ENCODE measurements at places on chromosomes 5 and 9.

DNA sequence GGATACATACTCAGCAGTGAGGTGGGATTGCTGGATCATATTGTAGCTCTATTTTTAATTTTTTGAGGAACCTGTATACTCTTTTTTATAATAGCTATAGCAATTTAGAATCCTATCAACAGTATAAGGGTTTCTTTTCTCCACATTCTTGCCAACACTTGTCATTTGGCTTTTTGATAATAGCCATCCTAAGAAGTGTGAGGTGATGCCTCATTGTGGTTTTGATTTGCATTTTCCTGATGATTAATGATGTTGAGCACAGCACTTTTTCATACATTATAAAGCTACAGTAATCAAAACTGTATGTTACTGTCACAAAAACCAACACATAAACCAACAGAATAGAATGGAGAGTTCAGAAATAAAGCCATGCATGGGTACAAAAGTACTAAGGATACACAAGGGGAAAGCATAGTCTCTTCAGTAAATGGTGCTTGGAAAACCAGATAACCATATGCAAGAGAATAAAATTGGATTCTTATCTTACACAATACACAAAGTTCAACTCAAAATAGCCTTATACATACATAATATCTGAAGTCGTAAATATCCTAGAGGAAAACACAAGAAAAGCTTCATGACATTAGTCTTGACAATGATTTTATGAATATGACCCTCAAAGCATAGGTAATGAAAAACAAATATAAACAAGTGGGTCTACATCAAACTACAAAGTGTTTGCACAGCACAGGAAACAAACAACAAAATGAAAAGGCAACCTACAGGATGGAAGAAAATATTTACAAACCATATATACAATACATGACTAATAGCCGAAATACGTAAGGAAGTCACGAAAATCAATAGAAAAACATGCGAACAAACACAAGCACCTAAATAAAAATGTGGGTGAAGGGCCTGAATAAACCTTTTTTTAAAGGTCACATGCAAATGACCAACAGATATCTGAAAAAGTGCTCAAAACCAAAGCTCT, 287.8 kb upstream of the DAB2 start:
- no peak overlapping the region for H3K4me3 ChIP-seq
- DNase-seq = no peak
- no peaks in the 10 kb centered on the region for H3K36me3 ChIP-seq
- H3K4me1 ChIP-seq = no peaks in the 10 kb centered on the region
- H3K27ac ChIP-seq = no peak overlapping the region

DNA sequence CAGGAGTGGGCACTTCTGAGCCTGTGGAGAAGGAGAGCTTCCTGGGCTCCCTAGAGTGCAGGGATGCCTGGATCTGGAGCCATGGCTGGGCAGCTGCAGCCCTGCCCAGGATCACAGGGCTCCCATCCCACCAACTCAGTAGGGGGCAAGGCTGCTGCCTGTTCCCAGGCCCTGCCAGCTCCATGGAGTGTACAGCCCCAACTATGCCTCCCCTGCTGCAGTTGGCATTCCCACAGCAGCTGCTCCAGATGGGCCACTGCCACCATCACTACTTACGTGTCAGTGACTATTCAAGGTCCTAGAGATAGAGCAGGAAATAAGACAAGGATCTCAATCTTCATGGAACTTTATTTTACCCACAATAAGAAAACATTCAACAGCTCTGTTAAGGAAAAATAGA, 107.1 kb upstream of the TNPO1 start:
- peaks cover 21% of the 10 kb centered on the region for H3K27me3 ChIP-seq
- no peak overlapping the region for H3K27ac ChIP-seq
- no peaks in the 10 kb centered on the region for H3K36me3 ChIP-seq
- DNase-seq = no peak

- H3K27me3 ChIP-seq = peaks cover 8% of the 10 kb centered on the region
- H3K27ac ChIP-seq = no peak overlapping the region
- no peak overlapping the region for H3K4me3 ChIP-seq
- H3K4me1 ChIP-seq = no peaks in the 10 kb centered on the region
- no peaks in the 10 kb centered on the region for H3K36me3 ChIP-seq
These were observed 167.4 kb upstream of the ITGA1 start for GRCh38 chr5:52620315-52620714.

DNA sequence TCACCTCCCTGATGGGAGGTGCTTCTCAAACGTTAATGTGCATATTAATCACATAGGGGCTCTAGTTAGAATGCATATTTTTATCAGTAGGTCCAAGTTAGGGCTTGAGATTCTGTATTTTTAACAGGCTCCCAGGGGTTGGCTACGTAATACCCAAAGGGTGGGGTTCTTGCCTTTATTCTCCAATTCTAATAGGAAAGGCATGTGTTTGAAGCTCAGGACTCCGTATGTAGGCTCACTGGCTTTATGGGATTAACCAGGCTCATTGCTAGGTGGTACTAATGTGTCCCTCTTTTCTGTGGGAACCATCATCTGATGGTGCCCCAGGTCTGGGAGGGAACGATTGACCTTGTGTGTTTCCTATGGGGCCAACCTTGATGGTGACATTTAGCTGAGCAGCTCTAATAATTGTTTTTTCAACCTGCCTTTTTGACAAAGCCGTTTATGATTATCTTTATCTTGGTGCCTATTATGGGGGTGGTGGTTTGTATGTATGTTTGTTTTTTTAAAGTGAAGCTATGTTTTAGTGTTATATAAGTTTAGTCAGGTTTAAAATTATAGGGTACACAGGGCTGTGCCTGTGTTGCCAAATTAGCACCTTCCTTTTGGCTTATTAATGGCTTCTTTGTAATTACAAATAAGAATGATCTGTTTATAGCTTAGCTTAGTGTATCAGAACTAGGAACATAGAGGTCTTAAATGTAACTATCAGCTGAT, 20.8 kb downstream of the TJP2 start:
- no peak overlapping the region for H3K27ac ChIP-seq
- H3K36me3 ChIP-seq = no peaks in the 10 kb centered on the region
- H3K4me3 ChIP-seq = no peak overlapping the region

GRCh38 chr9:126688617-126689016, 74.9 kb downstream of the LMX1B start:
- no peak for DNase-seq
- peaks cover 2% of the 10 kb centered on the region for H3K4me1 ChIP-seq
- no peak overlapping the region for H3K27ac ChIP-seq
- peaks cover 54% of the 10 kb centered on the region for H3K27me3 ChIP-seq

DNA sequence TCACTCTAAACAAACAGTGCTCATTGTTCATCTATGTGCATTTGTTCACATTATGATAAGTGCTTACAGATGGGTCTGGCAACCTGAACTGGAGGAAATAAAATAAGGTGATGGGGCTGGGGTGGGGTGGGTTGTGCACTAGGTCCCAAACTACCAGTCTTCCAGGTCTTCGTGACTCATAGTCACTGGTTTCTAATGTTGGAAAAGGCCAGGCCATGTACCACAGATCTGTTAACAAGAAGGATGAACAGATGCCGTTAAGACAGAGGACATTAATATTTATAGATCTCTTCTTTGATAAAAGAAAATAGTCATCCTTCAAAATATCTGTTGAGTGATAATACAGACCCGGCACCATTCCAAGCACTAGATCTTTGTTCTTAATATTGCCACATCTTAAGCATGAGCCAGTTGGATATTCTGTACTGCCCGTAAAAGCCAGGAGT, 71.4 kb upstream of the STARD4 start:
- peaks cover 1% of the 10 kb centered on the region for H3K27me3 ChIP-seq
- H3K36me3 ChIP-seq = no peaks in the 10 kb centered on the region
- DNase-seq = no peak
- no peak overlapping the region for H3K27ac ChIP-seq

DNA sequence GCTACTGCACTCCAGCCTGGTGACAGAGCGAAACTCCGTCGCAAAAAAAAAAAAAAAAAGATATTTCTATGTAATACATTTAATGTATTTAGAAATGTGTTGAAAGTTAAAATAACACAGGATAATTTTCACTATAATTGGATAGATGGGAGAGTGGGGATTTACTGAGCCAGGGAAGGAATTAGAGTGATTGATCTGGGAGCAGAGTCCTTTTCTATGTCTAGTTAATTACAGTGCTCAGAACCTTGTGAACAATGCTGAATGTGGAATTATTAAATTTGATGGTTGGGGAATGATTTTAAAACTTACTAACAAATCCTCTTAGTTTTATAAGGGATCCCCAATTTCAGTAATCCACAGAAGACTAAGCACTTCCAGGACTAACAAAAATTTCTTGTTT, 239.7 kb downstream of the CSNK1G3 start:
- no peak overlapping the region for H3K4me3 ChIP-seq
- H3K27ac ChIP-seq = no peak overlapping the region
- H3K4me1 ChIP-seq = no peaks in the 10 kb centered on the region

DNA sequence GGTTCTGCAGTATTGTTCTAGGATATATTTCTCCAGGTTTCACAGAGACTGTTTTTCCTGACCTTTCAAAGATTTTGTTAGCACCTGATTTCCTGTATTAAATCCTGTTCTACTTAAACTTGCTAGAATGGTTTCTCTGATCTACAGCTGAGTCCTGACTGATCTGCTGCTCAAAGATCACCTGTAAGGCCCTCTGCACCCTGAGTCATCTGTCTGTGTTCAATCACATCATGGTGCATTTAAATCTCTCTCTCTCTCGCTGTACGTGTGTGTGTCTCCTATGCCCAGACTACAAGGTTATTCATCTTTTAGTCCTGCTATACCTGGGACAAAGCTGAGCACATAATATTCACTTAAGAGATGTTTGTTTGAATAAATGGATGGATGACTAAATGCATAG, 13.3 kb upstream of the C5orf63 start:
- H3K4me1 ChIP-seq = peaks cover 8% of the 10 kb centered on the region
- DNase-seq = no peak
- no peak overlapping the region for H3K27ac ChIP-seq
- H3K27me3 ChIP-seq = no peaks in the 10 kb centered on the region
- H3K36me3 ChIP-seq = no peaks in the 10 kb centered on the region

GRCh38 chr5:10735569-10736276, 25.3 kb downstream of the DAP start:
- no peak overlapping the region for H3K4me3 ChIP-seq
- no peak overlapping the region for H3K27ac ChIP-seq
- peaks cover 30% of the 10 kb centered on the region for H3K36me3 ChIP-seq
- no peaks in the 10 kb centered on the region for H3K27me3 ChIP-seq
- no peak for DNase-seq
- peaks cover 13% of the 10 kb centered on the region for H3K4me1 ChIP-seq

GRCh38 chr5:143314659-143315058, 88.8 kb downstream of the NR3C1 start:
- peaks cover 32% of the 10 kb centered on the region for H3K36me3 ChIP-seq
- H3K4me1 ChIP-seq = peaks cover 74% of the 10 kb centered on the region
- no peak overlapping the region for H3K4me3 ChIP-seq

DNA sequence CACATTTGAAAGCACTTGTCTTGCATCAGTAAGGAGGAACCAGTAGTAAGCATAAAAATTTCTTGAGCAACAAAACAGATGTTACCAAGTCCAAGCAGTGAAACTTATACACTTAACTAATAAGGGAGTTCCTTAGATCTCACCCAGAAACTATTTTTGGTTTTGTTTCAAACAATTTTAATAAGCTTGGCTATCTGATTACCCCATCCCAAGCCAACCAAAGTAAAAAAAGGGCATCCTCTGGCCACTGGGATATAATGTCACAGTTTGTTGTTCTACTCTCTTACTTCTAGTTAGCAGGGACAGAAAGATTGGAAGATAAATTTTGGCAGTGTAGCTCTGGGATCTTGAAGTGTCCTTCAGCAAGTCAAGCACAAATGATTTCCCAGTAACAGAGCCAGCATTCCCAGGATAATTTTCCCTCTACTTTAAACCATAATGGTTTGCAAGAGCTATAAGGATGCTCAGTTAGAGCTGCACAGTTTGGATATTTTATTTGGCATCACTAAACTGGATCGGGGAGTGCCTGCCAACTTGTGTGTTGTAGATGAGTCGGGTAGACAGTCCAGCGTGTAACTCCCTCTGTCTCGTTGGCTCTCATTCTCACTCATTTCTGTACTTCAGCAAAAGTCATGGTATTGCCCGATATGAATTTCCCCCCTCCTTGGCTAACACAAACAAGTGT, 161.9 kb upstream of the HMHB1 start:
- H3K4me1 ChIP-seq = peaks cover 22% of the 10 kb centered on the region
- H3K4me3 ChIP-seq = no peak overlapping the region
- no peaks in the 10 kb centered on the region for H3K27me3 ChIP-seq
- DNase-seq = no peak
- H3K36me3 ChIP-seq = no peaks in the 10 kb centered on the region
- no peak overlapping the region for H3K27ac ChIP-seq

DNA sequence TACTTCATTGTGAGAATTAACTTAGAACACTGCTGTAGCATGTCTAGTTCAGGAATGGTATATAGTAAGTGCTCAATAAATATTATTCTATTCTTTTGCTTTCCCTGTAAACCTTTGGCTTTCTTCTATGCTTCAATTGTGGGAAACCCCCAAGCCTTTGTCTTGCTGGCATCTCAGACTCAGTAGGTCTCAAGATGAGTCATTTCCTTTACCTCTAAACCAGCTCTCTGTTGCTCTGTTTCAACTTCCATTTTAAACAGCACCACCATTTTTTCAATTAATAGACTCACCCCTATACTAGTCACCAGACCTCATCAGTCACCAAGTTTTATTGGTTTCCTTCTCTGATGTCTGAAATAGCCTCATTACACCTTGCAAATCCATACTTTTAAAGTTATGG, 43.5 kb downstream of the DMAC1 start:
- peaks cover 3% of the 10 kb centered on the region for H3K36me3 ChIP-seq
- H3K27me3 ChIP-seq = no peaks in the 10 kb centered on the region
- peaks cover 24% of the 10 kb centered on the region for H3K4me1 ChIP-seq
- H3K4me3 ChIP-seq = no peak overlapping the region
- DNase-seq = peak; percentile 6
- peak overlapping the region; percentile 66 for H3K27ac ChIP-seq

GRCh38 chr5:67355120-67355713, 158.6 kb upstream of the CD180 start:
- DNase-seq = no peak
- H3K36me3 ChIP-seq = no peaks in the 10 kb centered on the region
- H3K27me3 ChIP-seq = no peaks in the 10 kb centered on the region
- H3K4me3 ChIP-seq = no peak overlapping the region
- peaks cover 18% of the 10 kb centered on the region for H3K4me1 ChIP-seq
- no peak overlapping the region for H3K27ac ChIP-seq

GRCh38 chr9:89899573-89899972, 294.8 kb downstream of the GADD45G start:
- H3K27ac ChIP-seq = no peak overlapping the region
- peaks cover 27% of the 10 kb centered on the region for H3K27me3 ChIP-seq
- no peaks in the 10 kb centered on the region for H3K36me3 ChIP-seq

DNA sequence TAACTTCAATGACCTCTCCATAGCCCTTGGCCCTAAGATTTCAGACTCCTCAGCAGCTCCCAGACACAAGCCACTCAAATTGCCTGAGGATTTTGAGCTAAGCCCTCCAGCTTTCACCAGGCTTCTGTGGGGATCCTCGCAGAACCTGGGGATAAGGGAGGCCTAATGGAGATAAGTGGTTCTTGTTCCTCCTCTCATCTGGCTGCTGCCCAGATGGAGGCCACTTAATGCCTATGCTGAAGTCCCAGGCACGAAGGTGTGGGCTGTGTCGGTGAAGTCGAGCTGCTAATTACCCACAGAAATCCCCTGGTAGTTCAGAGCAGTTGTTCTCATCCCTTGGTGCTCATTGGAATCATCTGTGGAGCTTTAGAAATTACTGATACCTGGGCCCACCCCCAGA, 10.3 kb upstream of the FAT2 start:
- no peaks in the 10 kb centered on the region for H3K4me1 ChIP-seq
- H3K27me3 ChIP-seq = no peaks in the 10 kb centered on the region
- no peak for DNase-seq
- H3K27ac ChIP-seq = no peak overlapping the region
